HT1080 (cell line): ENCODE measurements at places on chromosomes 5 and 9.

DNA sequence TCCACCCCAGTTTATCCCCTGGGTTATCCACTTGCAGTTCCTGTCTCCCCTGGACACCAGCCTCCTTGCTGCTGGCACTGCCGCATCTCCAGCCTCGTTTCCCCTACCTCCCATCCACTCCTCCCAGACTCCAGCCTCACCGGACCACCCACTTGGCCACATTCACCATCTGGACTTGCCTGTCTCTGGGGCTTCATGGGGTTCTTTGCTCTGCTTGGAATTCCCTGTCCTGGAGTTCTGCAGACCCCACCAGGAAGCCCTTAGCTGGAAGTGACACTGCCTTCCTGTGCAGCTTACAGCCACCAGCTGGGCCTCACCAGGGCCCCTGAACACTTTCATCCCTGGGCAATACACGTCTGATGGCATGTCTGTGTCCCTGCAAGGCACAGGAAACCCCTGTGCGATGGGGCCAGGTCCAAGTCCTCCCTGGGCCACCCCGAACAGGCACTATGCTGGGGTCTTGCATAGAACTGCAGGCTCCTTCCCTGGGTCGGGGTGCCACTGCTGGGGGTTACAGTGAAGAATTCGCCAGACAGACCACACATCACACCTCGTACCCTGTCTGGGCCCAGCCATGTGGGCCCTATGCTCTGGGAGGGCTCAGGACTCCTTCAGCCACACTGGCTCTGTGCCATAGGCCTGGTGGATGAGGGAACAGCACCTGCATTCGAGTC is 3.0 kb downstream of the FLT4 start:
- DNase-seq, result no peak

DNA sequence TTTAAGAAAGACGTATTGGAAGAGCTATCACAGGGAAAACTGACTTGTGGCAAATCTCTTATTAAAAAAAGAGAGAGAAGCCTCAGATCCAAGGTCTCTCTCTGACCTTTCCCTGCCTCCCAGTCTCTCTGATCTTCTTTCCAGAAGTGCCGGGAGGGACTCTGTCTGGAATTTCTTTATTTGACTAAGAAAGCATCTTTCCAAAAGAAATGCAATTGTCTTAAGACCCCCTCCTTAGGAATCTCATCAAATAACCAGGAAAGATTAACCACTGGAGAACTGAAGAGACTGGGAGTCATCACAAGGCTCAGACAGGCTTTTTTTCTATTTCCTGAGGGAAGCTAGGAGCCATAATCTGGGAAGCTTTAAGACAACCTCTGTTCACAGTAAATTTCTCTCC is 4.6 kb downstream of the C1QTNF3 start:
- no peak for DNase-seq

DNA sequence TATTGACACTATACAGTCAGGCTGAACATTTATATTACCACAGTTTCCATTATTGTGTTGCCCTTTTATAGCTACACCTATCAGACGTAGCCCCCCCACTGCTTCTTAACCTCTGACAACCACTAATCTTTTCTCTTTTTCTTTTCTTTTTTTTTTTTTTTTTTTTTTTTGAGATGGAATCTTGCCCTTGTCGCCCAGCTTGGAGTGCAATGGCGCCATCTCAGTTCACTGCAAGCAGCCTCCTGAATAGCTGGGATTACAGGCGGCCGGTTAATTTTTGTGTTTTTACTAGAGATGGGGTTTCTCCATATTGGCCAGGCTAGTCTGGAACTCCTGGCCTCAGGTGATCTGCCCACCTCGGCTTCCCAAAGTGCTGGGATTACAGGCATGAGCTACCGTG is 75.4 kb downstream of the UHRF2 start:
- no peak for DNase-seq

DNA sequence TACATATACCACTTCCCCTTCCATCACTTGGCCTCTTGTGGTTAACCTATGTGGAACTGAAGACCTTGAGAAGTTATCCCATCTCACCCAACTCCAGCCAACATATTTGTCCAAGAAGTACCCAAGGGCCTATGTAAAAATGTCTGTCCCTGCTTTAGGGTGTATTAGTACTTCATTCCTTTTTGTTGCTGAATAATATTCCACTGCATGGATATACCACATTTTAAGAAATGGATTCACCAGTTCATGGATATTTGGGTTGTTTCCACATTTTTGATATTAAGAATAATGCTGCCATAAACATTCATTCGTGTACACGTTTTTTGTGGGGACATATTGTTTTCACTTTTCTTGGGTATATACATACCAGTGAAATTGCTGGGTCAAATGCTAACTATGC is 28.6 kb downstream of the IDNK start:
- no peak for DNase-seq

- peak; percentile 99 for DNase-seq
Measured at GRCh38 chr9:16058131-16058549, 505.3 kb downstream of the CCDC171 start.
